ENCODE measurements at places on chromosomes 1 and 21.

- no peak for DNase-seq
Measured at GRCh38 chr1:112651205-112651604, 23.3 kb upstream of the MOV10 start.

GRCh38 chr1:65994223-65994622 is 201.5 kb downstream of the PDE4B start:
- no peak for DNase-seq

- no peak for DNase-seq
Measured at GRCh38 chr21:44551340-44551961, at the start of gene KRTAP10-2. TSS of gene KRTAP10-2 (minus strand) at chr21:44551505. CDS start at chr21:44551458, 47 bp downstream.

GRCh38 chr1:228176461-228177182 is 11.0 kb downstream of the IBA57 start:
- no peak for DNase-seq

DNA sequence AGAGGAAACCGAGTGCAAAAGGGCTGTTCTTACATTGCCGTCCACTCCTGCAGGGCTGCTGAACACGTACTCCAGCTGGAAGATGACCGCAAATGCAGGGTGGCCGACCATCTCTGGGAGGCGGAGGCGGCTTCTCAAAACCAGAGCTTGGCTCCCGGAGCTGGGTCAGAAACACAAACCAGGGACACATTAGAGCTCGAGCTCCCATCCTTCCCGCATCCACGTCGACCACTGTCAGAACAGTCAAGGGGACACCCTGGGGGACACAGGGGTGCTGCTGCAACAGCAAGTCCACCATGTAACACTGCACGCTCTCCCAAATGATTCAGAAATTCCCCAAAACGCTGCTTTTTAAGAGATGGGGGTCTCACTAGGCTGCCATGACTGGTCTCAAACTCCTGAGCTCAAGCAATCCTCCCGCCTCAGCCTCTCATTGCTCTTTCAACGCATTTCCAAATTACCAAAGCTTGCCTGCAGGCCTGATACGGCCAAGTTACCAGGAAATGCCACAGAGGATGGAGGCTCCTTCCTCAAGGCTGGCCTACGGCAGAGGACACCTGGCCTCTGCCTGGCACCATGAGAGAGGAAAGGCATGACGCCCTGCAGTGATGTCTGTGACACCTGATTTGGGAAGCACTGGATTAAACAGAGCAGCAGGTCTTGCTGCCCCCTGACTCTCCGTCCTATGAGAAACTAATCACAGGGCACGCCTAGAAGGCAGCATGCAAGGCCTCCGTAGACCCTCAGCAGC is 45.0 kb downstream of the NPHP4 start:
- no peak for DNase-seq

DNA sequence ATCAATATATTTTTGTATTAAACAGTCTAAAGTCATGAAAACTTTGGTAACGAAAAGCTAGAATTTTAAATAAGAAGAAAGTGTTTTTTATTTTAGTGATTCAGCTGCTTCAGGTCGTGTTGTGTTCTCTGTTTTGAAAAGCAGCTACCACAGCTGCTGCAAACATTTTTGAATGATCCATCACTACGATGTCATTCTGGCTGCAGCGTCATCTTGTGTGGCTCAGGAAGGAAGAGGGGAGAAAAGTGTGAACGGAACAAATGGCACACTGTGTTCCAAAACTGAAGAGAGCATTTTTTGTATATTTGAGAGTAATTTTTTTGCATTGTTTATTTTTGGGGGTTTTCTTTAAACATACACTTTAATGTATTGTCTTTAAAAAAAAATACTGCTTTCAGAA is 323.0 kb upstream of the ADGRL2 start:
- DNase-seq, result no peak

- DNase-seq, result no peak
Measured at GRCh38 chr1:155130272-155131006, 2.8 kb downstream of the EFNA1 start.

DNA sequence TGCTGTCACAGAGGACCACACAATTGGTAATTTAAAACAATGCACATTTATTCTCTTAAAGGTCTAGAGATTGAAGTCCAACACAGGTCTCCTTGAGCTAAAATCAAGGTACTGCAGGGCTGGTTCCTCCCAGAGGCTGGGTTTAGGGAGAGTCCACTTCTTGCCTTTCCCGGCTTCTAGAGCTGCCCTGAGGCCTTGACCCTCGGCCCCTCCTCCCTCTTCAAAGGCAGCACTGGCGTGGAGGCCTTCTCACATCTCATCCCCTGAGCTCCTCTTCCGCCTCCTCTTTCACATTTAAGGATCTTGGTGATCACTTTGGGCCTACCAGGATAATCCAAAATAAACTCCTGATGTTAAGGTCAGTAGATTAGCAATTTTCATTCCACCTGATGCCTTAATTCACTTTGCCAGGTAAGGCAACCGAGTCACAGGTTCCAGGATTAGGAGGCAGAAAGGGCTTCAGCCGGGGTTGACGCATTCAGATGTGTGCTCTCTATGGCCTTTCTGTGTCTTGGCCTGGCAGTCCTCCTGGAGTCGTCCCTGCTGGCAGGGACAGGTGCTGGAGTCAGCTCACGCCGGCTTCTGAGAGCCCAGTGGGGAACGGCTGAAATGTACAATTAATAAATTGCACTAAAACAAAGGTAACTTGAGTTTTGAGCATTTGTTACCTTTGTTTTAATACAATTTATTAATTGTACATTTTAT is 61.2 kb upstream of the ABCG1 start:
- no peak for DNase-seq

DNA sequence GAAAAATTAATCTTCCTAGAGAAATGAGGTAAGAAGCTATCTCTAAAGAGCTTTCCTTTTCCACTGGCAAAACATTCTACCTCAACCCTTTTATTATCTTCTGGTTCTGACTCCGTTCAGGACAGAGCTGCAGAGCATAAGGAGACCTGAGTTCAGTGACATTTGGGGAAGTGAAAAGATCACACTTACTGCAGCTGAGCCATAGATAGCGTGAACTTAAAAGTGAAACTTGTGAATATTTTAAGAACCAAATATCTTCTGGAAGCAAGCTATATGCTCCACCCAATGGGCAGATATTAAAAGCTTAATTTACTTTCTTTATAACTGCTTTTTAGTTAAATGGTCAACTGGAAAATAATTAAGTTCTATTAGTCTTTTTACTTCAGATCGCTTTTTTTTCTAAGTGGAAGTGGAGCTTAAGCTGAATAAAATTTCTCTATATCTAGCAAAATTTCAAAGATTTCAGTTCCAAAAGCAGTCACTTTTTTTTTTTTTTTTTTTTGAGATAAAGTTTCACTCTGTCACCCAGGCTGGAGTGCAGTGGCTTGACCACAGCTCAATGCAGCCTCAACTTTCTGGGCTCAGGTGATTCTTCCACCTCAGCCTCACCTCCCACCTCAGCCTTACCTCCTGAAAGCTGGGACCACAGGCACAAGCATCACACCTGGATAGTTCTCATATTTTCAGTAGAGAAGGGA is 11.9 kb downstream of the PTPN22 start:
- DNase-seq, result no peak

DNA sequence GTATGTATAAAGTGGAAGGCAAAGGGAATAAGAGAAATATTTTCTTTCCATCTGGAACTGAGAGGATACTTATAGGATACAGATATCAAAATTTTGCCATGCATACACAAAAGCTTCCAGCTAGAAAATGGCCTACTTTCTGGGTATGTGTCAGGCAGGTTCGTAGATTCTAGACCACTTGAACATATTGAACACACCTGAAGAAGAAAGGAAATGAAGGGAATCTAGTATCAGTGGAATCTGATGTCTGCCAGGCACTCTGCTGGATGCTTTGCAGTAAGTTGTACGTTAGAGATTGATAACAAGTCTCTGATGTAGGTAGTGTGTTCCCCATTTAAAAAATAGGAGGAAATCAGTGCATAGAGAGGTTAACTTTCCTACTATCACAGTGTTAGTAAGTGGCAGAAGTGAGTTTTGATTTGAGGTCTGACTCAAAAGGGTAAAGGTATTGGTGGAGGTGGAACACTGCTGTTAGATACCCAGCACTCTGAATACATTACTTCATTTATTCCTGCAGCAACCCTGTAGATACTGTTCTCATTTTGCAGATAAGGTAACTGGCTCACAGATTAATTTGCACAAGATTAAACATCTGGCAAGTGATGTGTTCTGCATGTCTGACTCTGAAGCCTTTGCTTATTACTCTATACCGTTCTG is 3.0 kb downstream of the CAMSAP2 start:
- no peak for DNase-seq

All from stimulated activated CD8-positive, alpha-beta memory T cell treated with anti-CD3 and anti-CD28 coated beads, Interleukin-7, amount 100 ng/mL, for 1 hour (primary cell).